ENCODE measurements at places on chromosomes 4 and X.

DNA sequence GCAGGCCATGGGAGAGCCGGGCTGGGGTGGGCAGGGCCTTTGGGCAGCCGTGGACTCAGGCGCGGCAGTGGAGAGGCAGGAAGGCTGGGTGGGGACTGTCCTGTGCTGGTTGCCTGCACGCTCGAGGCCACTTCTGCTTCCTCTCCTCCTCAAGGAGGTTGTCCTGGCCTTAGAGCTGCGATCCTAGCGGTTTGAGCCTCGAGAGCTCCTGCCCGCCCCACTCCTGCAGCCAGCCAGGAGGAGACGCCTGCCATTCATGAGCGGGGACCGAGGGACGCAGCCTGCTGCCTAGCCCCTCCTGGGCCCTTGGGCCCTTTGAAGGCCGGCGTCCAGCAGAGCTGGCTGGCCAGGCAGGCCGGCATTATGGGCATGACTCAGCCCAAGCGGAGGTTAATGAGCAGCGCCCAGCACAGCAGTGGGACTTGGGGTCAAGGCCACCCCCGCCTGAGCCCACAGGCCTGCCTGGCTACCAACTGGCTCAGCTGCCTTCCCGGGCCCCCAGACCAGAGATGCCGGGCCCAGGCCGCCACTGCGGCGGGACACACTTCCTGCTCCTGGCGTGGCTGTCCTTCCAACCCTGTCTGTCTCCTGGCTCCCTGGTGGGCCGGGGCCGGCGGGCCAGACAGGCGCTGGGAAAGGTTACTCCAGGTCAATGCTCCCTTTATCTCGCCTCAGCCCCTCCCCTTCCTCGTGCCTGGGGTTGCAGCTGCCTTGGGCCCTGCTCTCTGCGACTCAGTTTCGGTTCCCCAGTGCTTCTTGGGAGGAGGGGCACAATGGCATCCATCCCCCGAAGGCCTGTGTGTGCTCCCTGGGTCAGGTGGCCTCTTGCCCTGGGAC lies 1.8 kb downstream of the ABCD1 start:
- peak; percentile 82 for DNase-seq

- no peak for DNase-seq
Measured at GRCh38 chr4:139808381-139808807, 142.8 kb downstream of the MGST2 start.

GRCh38 chr4:181877329-181877848 lies 365.8 kb upstream of the TENM3 start:
- DNase-seq, result no peak

- no peak for DNase-seq
Measured at GRCh38 chr4:186725469-186726425, 2.1 kb upstream of the FAT1 start.

DNA sequence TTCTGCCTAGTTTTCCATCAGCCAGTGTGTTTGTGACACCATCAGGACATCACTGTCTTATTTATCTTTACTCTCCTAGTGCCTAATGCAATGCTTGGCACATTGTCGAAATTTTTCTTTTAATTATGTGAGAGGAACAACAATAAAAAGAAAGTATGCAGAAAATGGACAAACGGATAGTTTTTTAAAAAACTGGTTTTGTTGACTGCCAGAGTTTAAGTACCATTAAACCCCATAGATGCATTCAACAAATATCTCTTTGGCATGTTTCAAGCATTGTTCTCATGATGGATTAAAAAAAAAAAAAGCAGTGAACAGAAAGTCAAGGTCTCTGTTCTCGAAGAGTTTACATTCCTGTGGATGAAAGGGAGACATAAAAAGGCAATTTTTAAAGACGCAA lies 398.4 kb downstream of the PPP3CA start:
- DNase-seq, result no peak

- DNase-seq, result no peak
Measured at GRCh38 chrX:117543885-117544284, 572.7 kb downstream of the KLHL13 start.

DNA sequence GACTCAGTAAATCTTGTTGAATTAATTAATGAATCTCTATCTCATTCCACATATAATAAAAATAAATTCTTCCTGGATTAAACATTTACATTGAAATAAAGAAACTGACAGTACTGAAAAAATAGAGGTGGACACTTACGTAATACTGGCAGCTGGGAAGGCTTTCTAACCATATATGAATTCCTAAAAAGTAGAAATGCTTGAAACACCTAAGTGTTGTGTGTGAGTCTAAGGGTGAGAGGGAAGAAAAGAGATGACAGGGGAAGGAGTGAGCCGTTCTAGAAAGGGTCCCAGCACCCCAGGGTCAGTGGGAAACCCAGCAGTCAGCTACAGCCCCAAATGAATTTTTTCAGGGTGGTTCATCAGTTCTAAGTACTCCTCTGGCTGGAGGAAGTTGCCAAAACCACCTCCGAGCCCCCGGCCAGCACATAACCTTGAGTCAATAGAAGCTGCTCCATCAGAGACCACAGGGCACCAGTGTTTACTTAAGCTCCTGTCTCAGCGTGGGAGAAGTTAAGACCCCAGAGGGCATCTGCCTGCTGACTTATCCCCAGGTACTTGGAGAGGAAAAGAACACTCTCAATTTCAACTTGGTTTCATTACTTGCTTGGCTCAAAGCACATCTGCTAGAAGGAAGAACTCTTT lies 18.3 kb downstream of the GAB3 start:
- DNase-seq, result no peak

DNA sequence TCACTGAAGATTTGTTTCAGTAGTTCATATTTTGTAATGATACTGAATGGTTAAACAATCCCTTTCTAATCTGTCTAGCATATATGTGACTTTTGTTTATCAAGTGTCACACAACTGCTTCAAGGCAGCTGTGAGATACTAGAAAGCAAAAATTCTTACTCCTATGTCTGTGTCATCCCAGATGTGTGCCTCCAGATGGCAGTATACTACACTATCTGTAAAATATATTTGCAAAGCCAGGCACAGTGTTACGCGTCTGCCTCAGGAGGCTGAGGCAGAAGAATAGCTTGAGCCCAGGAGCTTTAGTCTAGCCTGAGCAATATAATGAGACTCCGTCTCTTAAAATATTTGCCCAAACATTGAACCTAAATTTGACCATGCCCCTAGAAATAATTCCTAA lies 4.0 kb downstream of the NUDT10 start:
- peak; percentile 16 for DNase-seq

- no peak for DNase-seq
Measured at GRCh38 chrX:129748305-129748704, 9.5 kb downstream of the XPNPEP2 start.

GRCh38 chr4:183395395-183395794 lies 49.0 kb upstream of the CDKN2AIP start:
- DNase-seq, result no peak

GRCh38 chr4:1973661-1974060 lies 35.1 kb downstream of the NELFA start:
- DNase-seq, result no peak

DNA sequence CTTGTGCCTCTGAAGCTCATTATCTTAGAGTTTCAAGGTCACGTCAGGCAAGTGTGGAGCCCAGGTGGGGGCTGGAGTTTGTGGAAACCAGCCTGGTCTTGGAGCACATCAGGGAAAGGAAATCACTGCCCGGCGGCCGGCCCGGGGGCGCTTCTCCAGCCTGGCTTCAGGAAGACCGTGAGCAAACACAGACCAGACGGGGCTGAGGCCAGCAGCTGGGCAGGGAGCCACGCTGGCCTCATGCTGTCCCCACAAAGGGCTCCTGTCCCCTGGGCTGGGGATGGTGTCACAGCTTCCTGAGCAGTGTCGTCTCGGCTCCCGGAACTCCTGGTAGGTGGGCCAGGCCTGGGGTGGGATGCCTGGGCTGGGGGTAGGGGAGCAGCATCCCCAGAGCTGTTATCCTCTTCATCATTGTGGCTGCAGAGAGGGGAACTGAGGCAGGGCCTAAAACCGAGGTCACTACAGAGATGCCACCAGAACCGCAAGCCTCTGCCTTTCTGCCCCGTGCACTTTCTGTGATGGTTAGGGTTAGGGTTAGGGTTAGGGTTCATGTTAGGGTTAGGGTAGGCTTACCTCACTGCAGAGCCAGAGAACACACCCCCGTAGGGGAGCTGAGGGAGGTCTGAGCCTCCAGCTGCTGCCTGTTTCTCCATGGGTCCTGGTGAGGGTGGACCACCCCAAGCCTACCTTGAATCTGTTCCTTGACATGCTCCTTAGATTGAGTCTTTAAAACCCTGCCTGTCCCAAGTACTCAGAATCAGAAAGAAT lies 77.5 kb downstream of the HTRA3 start:
- no peak for DNase-seq

DNA sequence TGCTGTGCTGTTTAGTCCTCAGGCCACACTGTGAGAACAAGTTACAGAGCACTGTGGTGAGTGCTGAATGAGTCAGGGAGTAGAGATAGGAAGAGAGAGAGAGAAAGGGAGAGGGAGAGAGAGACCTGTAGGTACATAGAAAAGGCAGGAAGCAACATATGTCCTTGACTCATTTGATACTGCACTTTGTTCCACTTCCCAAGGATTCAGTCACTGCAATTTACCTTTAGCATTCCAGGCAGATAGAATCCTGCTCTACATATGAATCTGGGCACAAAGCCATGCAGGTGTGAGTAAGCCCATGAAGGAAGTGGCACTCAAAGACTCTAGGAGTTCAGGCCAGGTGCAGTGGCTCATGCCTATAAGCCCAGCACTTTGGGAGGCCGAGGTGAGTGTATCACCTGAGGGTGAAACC lies 1.0 kb upstream of the DAPP1 start:
- no peak for DNase-seq

GRCh38 chrX:1598021-1598875 lies 6.8 kb downstream of the AKAP17A start:
- no peak for DNase-seq

DNA sequence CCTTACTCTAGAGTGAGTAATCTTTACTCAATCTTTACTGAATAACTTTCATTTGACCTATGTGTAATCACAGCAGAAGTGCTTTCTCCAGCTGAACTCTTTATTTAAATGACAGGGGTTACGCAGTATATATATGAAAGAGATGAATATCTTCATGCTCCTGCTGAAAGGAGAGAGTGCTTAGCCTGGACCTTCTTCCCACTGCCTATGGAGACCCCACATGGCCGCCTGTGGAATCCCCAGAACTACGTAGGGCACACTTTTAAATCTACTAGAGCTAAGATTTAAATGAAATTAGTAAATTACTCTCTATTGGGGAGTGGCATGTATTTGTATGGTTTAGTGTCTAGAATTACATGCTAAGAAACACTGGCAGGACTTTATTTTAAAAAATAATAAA lies 391.2 kb downstream of the ANKRD50 start:
- no peak for DNase-seq

DNA sequence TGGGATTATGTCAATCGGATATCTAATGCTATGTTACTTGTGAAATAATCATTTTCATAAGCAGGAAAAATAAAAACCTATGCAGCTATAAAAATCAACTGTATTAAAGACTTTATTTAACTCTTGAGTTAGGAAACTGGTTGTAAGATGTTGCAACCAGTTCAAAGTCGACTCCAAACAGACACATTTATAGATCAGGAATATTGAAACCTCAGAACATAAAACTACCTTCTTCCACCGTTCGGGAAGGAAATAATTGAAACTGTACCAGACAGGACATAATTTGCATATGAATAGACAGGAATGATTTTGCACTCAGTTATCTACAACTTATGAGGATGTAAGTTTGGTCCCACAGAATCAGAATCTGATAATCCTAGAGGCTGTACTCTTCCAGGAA lies 181.8 kb upstream of the STS start:
- no peak for DNase-seq

DNA sequence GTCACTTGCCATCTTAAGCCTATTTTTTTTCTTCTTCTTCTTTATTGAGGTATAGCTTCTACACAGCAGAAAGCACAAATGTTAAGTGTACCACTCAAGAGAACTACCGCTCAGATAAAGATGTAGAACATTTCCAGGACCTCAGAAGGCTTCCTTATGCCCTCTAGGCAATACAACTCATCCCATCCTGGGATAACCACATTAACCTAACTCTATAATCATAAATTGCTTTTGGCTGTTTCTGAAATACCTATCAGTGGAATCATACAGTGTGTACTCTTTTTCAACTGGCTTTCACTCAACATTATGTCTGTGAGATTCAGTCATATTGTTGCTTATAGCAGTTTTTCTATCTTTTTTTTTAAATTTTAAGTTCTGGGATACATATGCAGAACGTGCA lies 51.7 kb downstream of the ARFIP1 start:
- DNase-seq, result no peak
